Motor neuron (in vitro differentiated cells): ENCODE measurements at places on chromosomes 13 and 19. TPM values are rescaled to one million over a fixed set of nuclear protein-coding genes. Genes with fewer than 3 reads are reported as not detected.

Gene LILRA5
- not detected in 2 replicates for total RNA-seq

Gene PABPC3
- total RNA-seq = 0.30 and 0.52 TPM in 2 replicates

Gene POU4F1
- total RNA-seq = 0.05 and 0.16 TPM in 2 replicates

Gene GJB6
- total RNA-seq = not detected in 2 replicates

Gene SPATA13
- total RNA-seq = 4.2 and 5.8 TPM in 2 replicates

Gene UNC13A
- 17.4 and 21.3 TPM in 2 replicates for total RNA-seq

Gene MBD3L2
- 0.85 TPM in 1 of 2 replicates, not detected in the other for total RNA-seq

Gene ZNF581
- total RNA-seq = 19.7 and 21.5 TPM in 2 replicates

Gene MCF2L
- 27.6 and 31.1 TPM in 2 replicates for total RNA-seq

Gene ANGPTL4
- 0.90 and 1.4 TPM in 2 replicates for total RNA-seq
